ENCODE measurements at places on chromosomes 1 and 21.

DNA sequence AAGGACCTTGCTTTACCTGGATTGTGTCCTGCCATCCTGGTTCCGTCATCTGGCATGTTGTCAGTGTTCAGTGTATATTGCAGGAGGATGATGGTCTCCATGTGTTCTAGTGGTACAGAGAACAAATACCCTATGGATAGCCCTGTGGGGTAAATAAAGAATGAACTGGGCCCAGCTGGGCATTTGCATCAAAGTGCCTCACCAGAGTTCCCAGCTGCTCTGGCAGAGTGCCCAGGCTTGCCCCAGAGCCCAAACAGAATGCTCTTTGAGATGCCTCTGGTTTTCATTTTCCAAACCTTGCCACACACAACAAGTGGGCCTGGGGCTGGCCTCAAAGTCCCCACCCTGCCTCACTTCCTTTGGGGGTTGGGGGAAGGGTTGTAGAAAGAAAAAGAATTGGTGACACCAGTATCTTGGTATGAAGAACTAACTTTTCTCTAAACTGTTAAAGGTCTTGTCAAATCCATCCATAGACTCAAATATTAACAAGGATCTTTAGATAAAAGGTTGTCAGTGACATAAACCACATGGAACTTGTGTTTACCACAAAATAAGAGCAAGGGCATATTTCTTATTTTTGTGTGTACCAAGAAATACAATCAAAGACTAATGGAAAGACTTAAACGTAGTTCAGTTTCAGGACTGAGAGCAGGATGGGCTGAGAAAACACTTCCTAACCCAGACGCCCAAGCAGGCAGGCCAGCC is 82.2 kb downstream of the LMO4 start:
- peak; percentile 70 for DNase-seq

DNA sequence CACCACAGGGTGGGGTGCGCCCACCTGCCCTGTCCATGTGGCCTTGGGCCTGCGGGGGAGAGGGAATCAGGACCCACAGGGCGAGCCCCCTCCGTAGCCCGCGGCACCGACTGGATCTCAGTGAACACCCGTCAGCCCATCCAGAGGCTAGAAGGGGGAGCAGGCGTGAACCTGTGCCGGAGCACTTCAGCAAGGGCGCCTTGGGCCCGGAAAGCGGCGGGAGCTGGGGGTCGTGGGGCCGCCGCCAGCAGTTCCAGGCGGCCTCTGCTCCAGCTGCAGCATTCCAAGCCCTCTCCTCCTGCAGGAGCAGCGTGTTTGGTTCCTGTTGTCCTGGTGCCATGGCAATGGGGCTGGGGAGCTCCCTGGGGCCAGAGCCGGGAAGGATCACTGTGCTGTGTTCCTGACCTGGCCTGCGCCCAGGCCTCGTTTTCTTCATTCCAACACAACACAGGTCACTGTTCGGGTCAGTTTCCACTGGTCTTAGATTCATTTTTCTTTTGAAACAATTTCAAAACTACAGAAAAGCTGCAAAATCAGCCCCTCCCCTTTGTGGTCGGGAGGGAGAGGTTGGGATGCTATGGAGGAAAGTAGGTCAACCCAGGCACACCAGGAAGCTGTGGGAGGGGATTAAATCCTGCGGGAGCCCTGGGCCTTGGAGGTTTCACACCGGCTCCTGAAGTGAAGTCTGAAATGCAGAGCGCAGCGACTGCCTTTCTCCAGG is 18.8 kb downstream of the SLX9 start:
- peak; percentile 92 for DNase-seq

DNA sequence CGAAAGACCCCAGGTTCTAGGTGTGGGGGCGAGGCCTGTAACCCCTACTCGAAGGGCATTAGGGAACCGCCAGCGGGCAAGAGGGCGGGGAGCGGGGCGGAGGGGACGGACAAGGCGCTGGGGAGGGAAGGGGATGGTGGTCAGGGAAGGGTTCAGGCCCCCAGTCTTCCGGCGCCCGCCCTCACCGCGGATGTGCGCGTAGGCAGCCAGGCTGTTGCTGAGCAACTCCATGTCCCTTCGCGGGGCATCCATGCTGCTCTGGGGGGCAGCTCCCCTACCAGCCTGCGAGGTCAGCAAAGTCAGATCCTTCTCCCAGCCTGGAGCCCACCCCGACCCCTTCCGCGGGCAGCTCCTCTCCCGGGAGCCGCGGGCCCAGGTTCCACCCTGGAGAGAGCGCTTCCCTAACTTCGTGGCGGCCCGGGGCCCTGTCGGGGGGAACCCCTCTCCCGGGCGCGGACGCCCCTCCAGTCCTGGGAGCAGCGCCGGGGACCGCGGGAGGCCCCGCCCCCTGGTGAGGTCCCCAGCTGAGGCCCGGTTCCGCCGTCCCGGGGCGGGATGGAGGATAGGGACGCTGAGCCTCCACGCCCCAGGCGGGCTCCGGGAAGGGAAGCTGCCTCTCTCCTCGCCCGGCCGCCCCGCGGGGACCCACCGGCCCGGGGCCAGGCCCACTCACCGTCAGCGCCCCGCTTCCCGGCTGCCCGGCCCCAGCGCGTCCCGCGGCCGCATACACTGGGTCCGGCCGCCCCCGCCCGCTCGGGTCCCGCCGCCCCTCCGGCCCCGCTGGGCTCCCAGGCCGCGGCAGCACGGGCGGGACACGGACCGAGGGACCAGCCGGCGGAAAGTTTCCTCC is 434 bp downstream of the EVA1B start:
- DNase-seq: peak; percentile 83

DNA sequence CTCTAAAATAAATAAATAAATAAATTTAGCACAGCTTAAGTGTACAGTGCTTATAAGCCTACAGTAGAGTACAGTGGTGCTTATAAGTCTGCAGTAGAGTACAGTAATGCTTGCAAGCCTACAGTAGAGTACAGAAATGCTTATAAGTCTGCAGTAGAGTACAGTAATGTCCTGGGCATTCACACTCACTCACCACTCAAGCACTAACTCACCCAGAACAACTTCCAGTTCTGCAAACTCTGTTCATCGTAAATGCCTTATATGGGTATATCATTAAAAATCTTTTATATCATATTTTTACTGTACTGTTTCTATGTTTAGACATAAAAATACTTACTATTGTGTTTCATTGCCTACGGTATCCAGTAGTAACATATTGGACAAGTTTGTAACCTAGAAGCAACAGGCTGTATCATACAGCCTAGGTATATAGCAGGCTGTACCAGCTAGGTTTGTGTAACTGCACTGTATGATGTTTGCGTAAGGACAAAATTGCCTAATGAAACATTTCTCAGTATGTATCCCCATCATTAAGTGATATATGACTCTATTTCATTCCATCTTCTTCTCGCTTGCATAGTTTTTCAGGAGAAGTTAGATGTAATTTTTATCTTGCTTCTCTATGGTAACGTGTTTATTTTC is 14.0 kb upstream of the S100B start:
- DNase-seq: no peak

DNA sequence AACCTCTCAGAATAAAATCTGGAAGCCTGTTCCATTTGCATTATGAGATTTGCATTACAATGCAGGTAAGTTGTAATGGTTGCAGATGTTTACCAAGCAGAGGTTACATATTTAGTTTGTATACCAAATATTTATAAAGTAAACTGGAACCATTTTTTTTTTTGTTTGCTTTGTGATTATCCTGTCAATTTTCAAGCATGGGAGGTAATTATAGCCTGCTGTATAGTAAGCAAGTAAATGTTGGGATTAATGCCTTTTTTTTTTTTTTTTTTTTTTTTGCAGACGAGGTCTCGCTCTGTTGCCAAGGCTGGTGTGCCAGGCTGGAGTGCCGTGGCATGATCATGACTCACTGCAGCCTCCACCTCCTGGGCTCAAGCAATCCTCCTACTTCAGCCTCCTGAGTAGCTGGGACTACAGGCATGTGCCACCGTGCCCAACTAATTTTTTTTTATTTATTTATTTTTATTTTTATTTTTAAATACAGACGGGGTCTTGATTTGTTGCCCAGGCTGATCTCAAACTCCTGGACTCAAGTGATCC is 21.0 kb downstream of the NFYC start:
- no peak for DNase-seq

DNA sequence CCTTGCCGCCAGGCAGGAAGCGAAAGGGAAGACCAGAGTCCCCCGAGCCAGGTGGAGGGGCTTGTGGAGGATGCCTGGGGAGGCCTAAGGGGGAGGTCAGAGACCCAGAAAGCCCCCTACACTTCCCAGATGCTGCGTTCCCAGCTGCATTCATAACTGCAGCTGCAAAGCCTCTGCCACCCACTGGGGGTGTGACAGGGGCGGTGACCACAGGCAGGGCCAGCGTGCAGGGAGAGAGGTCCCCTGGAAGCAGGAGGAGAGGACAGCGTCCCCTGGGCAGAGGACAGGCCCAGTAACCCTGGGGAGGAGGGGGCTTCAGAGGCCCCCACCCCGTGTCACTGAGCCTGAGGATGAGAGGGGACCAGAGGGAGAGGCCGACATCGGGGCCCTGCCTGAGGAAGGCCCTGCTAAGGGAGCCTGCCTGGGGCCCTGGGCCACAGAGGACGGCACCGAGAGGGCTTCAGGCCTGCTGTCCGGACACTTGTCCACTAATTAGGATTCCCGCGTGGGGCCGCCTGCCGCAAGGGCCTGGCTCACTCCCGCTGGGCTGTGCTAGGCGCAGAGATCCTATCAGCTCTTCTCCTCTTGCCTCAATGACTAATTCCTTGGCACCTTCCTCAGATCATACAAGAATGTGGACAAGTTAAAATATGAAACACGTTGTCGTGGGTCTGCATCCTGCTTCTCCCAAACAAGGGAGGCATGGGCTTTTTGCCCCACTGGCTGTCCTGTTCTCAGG is 49.1 kb upstream of the CCDC27 start:
- no peak for DNase-seq

DNA sequence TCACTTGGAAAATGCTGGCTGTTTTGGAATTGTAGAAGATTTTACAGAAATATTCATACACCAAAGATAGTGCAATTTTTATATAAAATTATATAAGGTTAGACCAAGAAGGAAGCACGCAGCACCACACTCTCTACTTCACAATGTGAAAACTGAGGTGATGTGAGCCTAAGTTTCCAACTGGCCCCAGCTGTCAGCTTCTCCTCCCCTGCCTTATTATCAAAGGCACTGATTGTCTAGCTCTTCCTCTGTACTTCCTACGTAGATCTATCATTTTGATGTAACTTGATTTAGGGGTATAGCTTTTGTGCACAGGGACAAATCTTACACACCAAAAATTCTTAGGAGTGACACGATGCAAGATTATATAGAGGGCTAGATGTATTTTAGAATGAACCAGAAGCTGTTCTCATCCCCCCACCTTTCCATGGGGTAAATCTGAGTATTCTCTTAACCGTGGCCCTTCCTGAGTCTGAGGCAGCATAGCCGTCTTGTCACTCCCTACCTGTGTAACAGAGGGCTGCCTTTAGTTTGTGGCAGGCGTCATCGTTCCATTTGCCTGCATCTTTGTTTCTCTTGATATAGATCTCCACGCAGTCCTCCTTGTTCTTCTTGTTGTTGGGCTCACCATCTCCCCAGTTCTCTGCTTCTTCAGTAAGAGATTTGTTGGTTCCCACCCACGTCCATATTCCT is 3.4 kb downstream of the SELL start:
- DNase-seq: no peak

GRCh38 chr1:179872558-179872957 is 5.0 kb downstream of the TOR1AIP2 start:
- no peak for DNase-seq

DNA sequence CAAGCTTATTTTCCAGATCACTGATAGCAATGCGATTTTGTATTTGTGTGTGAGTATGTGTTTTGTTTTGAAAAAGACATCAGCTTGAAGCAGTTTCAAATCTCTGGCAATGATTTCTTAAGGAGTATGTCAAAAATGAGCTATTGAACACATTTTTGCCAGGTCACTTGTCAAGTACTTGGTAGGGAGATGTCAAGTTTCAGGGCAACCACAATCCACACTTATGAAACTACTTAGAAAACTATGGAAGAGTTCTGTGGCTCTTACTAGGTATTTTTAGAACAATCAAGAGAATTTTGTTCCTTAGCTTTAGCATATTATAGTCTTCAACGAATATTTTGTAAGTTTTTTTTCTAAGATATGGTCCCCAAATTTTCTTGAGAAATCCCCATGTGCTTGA is 318.8 kb upstream of the ZRANB2 start:
- no peak for DNase-seq

- no peak for DNase-seq
These were observed 9.2 kb downstream of the UBXN11 start for GRCh38 chr1:26297057-26297790.

GRCh38 chr1:109181807-109182163 is 31.9 kb upstream of the SARS1 start:
- DNase-seq: no peak

GRCh38 chr1:198042168-198042567 is 114.6 kb upstream of the NEK7 start:
- DNase-seq: no peak

- no peak for DNase-seq
These were observed 8.2 kb downstream of the TNN start for GRCh38 chr1:175075572-175076568.

- DNase-seq: no peak
These were observed 99.1 kb downstream of the PTGER3 start for GRCh38 chr1:70948396-70949017.

DNA sequence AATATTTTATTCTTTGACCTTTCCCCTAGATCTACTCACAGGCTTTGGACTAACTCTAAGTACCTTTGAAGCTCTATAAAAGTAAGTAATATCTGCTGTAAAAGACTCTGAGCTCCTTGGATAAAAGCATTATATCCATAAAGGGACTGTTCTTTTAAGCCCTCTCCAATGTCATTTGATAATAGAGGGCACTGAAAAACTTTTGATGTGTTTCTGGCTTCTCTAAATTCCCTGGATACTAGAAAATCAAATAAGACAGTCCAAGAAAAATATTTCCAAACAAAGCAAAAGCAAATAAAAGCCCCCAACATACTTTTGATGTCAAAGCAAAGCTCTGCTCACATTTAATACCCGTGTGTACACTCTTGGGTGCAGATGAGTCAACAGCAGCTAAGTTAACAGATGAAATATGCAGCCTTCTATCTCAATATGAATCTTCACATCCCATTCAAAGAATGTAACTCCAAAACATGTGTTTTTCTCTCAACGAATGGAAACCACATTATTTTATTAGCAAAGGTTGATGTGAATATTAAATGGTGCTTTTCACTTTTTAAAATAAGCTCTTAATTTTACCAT is 230.3 kb downstream of the CENPF start:
- DNase-seq: no peak

DNA sequence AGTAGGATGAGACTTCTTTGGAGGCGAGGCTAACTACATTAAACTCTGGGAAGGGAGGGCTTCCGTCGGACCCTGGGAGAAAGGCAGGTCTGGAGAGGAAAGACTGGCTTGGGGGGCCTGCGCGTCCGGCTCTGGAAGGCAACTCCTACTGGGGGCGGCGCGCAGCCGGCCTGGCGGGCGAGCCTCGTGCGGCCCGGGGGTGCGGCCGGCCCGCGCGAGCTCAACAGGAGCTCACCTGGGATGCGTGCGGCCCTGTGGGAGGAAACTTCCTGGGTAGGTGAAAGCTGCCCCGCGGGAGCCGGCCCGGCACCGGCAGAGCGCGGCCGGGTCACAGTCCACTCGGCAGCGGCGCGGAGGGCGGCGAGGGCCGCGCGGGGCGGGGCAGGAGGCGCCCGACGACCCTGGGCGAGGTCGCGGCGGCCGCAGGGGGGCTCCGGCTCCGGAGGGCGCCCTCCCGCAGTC is 449 bp downstream of the EPS15 start:
- peak; percentile 78 for DNase-seq
